ENCODE measurements at places on chromosomes 12 and 14.

DNA sequence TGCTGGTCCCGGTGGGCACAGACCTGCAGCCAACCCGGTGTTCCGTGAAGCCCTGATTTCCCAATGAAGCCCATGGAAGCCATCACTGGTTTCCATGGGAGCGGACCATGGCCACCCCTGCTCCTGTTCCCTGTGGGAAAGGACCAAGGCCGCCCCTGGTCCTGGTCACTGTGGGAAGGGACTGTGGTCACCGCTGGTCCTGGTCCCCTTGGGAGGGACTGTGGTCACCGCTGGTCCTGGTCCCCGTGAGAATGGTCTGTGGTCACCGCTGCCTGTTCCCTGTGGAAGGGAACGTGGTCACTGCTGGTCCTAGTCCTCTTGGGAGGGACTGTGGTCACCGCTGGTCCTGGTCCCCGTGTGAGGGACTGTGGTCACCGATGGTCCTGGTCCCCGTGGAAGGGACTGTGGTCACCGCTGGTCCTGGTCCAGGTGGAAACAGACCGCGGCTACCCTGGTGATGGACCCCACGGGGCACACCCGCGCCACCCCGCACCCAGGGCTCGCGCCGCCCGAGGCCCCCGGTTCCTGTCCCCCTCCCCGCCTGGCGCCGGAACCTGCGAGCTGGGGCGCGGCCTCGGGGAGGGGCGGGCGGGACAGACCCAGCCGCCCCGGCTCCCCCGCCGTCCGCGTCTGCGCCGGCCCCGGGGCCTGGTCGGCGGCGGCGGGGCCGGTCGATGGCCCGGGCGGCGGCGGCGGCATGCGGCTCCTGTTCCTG is at the start of gene GLT1D1:
Gene GLT1D1, plus strand, starts transcription at position 594 of the 715 bp plus-strand sequence. Its CDS starts 104 bp downstream, at position 698.
- no peak for DNase-seq

DNA sequence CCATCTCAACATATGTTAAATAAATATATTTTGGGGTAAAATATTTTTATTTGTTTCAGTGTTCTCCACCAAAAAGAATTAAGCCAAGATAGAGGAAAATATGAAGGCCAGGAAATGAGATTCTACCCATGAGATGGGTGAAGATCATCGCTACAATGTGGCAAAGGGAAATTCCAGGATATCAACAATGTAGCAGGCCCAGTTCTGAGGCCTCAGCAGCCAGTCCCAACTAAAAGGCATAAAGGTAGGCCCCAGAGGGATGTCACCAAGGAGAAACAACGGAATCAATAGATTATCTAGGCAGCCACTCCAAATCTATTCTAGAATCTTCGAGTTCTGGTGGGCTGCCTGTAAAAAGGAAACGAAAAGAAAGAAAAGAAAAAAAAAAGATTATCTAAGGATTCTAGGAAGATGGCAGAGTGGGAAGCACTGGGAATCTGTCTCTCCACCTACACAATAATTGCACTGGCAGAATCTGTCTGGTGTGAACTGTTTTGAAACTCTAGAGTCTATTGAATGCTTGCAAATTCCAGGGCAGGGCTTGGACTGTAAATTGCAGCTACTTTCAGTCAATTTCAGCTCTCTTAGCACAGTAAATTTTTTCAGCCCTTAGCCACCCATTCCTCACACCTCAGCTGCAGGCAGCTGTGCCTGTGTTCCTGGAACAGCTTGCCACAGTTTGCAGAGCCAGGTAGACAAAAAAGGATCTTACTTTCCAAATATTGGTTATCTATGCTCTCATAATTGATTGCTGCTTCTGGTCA is 33.1 kb upstream of the MMP19 start:
- no peak for DNase-seq

- no peak for DNase-seq
These were observed 110.7 kb downstream of the RFLNA start for GRCh38 chr12:124405592-124405991.

DNA sequence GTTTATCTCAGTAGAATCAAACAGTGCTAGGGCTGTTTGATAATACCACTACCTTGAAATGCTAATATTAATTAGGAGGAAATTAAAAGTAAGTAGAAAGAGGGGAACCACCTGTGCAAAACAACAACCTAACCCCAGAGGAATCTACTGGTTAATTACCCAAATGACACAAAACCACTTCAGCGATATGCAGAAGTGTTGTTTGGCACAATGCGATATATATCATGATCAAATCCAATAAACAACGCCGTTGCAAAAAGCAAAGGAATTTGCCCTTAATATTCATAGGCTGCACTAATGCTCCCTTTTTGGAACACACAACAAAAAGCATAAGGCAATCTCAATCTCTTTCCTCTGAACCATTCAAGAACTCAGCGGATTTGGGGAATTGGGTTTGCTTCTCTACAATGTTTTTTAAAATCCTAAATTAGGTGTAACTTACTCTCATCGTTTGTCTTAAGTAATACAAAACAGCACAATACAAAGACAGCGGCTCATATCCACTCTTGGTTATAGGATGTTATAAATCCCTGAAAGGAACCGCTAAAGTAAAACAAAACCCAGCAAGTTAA is 1.5 kb downstream of the MAP4K5 start:
- no peak for DNase-seq

DNA sequence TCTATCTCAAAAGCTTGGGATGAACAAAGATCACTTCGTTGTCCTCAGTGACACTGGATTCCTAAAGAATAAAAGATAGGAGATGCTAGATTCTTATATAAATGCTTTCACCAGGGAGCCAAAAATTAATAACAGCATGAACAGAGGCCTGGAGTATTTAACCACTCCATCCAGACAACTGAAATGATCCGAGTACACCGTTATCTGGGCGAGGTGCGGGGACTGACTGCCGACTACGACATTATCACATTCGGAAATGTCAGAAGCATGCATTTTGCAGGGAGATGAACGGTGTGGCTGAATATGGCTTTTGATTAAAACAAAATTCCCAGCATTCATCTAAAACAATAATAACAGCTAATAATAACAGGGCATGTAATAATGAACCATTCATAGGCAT is 56.6 kb downstream of the TRPV4 start:
- DNase-seq = no peak

DNA sequence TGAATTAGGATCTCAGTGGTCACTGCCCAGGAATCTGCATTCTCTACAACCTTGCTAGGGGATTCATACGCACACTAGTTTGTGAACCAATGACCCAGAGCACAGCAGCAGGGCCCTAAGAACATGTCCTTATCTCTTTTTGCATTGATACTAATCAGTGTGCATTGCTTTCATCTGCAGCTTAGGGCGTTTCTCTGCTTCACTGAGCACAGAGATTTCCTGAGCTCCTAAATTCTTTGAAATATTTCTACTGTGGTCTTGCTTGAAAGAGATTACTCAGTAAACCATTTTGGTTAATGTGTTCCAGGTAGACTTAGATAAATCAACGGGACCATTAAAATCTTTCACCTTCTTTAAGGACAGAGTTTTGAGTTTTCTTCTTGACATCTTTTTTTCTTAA is 351.3 kb upstream of the KITLG start:
- DNase-seq = no peak

DNA sequence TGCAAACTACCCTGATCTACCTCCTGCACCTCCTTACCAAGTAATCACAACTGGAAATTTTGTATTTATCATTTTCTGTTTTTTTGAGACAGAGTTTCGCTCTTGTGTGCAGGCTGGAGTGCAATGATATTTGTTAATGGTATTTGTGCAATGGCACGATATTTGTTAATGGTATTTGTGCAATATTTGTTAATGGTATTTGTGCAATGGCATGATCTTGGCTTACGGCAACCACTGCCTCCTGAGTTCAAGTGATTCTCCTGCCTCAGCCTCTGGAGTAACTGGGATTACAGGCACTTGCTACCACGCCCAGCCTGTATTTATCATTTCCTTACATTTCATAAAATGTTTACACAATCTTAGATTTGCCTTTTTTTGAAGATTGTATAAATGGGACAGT is 5.7 kb upstream of the NECAP1 start:
- DNase-seq = no peak

Data from GM23338 (cell line).